CD4-positive, alpha-beta T cell treated with Interleukin-2 at 100 ng/mL for 4 hours (primary cell): ENCODE measurements at places on chromosomes 5 and 9.
A peak's percentile ranks its signal among the peaks of the same experiment; 100 is the strongest.

- no peak for DNase-seq
Observed at GRCh38 chr9:98226516-98226915, 28.9 kb downstream of the TBC1D2 start.

DNA sequence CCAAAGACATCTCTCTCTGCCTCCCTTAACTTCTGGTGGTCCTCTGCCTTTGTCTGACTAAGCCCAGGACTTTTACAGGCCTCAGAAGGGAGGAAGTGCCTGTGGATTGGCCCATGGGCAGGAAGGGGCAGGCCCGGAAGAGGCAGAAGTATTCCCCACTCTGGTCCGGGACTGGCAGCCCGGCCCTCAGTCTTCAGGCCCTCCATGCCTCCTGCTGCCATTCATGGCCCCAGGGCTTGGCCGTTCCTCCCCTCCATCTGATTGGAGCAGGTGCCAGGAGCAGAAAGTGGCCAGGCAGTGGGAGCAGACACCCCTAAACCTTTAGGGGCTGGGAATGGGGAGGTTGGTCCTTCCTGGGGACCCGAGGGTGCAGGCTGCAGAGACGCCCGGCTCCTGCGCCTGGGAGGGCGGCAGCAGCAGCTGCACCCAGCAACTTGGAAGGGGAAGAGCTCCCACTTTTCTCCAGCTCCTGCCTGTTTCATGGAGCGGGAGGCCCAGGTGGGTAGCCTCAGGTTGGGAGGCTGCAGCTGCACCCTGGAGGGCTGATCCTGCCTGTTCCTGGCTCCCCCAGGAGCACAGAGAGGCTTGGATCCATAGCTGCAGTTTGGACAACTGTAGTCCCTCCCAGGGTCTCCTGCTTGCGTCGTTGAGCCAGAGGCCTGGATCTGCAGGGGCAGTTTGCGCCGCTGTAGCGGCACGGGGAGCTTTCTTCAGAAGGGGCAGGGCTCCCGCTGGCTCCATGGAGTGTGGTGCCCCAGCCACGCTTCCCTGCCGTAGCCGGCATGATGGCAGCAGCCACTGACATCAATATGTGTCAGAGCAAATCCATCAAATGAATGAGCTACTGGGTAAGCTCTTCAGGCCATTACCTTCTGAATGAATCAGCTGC is 661.5 kb upstream of the NUDT12 start:
- no peak for DNase-seq

DNA sequence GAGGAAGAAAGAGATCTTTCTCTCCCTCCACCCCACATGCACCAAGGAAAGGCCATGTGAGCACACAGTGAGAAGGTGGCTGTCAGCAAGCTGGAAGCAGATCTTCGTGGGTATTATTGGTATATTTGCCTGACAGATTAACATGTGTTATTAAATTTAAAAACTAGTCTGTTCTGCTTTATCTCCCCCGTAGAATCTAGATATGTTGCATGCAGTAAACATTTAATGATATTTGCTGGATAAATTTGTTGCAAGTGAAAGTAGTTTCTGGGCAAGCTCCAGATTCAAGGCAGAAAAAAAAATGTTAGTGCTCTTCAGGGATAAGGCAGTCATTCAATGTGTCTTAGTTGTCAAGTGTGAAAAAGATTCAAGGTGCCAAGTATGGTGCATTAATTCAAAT is 215.0 kb upstream of the TAS2R1 start:
- DNase-seq: no peak

DNA sequence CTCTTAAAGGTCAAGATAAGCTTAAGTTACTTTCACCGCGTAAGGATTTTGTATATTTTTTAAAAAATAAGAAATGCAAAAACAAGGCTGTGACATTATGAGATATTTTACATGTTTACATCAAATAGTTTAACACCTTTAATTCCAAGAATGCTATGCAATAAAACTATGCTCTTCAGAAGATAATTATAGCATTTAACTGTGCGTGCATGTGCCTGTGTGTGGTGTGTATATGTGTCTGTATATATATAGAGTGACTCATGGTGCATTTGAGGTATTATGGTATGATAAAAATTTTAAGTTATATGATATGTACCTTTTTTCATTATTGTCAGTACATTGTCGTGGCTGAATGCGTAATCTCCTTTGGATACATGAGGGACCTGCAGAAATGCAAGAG is 539.3 kb downstream of the PDE4D start:
- no peak for DNase-seq

DNA sequence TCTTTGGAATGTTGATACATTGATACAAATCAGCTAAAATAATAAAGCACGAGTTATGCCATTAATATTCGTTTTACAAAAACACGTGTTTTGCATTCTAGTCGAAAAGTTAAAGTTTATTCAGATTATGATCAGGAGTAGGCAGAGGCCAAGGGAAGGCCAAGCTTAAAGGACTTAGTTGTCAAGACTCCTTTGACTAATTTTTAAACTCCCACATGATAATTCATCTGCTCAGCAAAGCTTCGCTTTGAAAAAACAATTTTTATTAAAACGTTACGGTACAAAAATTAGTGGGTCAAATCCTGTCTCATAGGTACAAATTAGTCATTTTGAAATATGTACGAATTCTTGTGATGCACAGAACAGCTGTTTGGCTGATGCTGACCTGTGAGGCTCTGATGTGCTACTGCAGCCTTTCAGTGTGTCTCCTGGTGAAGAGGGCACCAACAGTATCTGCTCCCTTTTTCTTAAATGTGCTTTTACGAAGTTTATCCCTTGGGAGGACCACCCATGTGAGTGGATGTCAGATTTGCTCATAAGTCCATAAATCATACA is 23.0 kb upstream of the NR3C1 start:
- no peak for DNase-seq

DNA sequence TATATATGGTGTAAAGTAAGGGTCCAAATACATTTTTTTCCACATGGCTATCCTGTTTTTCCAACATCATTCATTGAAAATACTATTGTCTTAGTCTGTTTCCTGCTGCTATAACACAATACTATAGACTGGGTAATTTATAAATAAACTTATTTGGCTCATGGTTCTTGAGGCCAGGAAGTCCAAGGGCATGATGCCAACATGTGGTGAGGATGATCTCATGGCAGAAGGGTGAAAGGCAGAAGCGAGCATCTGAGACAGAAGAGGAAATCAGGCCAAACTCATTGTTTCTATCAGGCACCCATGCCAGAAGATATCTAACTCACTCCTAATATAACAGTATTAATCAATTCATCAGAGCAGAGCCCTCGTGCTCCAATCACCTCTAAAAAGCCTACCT is 42.6 kb downstream of the ANKRD55 start:
- peak; percentile 47 for DNase-seq

DNA sequence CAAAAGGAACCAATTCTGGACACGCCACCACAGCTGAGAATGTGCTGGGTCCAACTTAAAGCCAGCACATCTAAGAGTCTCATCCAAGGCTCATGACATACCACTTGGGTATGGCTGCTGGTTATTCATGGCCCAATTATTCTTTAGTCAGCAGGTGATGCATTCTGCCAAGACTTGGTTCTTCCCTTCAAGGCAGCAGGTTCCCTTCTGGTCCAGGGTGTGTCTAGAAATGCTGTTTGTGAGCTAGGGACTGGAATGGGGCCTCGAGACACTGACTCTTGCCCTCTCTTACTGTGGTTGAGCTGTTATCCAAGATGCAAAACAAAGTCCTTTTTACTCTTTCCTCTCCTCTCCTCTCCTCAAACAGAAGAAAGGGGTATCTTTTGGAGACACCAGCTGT is 522.6 kb downstream of the HINT1 start:
- DNase-seq: no peak
